ENCODE measurements at places on chromosomes 7 and 10.

GRCh38 chr10:96512524-96513304 lies 1.0 kb downstream of the TLL2 start:
- DNase-seq: no peak

- DNase-seq: no peak
Observed at GRCh38 chr10:91519899-91520514, 109.9 kb downstream of the HECTD2 start.

- DNase-seq: no peak
Observed at GRCh38 chr10:78269060-78269459, 235.4 kb downstream of the RPS24 start.

GRCh38 chr7:158910254-158911053 lies 54.1 kb downstream of the DYNC2I1 start:
- DNase-seq: no peak

DNA sequence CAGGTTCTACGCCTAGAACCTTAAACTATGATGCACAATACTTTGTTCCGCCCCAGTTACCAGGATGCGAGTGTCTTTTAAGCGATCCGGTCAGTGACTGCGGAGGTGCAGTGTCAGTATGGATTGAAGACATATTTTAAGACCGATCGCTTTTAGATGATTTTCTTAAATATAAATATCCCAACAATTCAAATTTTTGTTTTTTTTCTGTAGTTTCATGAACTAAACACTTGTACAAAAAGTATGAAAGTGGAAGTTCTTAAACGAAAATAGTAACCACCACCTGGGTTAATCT lies 835 bp downstream of the COMMD3 start:
- no peak for DNase-seq

- no peak for DNase-seq
Observed at GRCh38 chr10:3757250-3757637, 27.8 kb downstream of the KLF6 start.

- no peak for DNase-seq
Observed at GRCh38 chr7:8217200-8218068, 44.5 kb downstream of the ICA1 start.

- no peak for DNase-seq
Observed at GRCh38 chr10:17122726-17123661, 6.6 kb downstream of the CUBN start.

Data from activated CD8-positive, alpha-beta memory T cell treated with anti-CD3 and anti-CD28 coated beads for 4 hours (primary cell).